ENCODE measurements at places on chromosomes 2 and 18.

GRCh38 chr2:36620321-36620720 is 22.4 kb upstream of the FEZ2 start:
- no peak for DNase-seq

DNA sequence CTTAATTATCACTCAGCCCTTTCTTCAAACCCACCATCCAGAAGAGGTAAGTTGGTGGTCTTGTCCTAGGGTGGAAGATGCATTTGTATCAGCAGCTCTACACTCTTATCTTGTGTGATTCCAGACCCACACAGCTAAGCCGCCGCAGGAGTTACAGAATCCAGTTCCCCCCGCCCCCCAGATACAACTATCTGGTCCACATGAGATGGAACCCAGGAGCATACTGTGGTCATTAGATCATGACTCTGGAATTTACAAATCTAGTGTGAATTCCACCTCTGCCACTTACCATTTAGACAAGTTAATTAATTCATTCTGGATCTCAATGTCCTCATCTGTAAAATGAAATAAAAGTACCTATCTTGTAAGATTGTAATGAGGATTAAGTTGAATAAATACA is 486.4 kb downstream of the BCL11A start:
- DNase-seq = no peak

GRCh38 chr18:12072996-12073395 is 20.6 kb upstream of the ANKRD62 start:
- DNase-seq = no peak

GRCh38 chr2:88575630-88576029 is 51.6 kb downstream of the EIF2AK3 start:
- DNase-seq = no peak

DNA sequence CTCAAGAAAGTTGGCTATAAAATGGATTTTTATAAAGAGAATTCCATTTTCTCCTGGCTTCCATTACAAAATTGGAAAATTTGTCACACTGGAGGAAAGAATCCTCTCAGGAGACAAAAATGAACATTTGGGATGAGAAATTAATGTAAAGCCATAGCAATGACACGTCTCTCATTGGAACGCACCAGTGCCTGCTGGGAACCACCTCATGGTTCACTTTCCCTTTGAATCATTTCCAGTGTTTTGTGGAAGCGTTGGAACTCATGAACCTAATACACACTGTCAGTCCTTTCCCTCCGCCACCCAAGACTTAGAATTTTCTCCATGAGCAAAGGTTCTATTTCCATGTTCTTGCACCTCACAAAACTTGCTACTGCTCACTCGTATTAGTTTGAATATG is 21.0 kb upstream of the NRP2 start:
- no peak for DNase-seq

- DNase-seq = no peak
These were observed 118.7 kb downstream of the KLHL29 start for GRCh38 chr2:23503682-23504081.

DNA sequence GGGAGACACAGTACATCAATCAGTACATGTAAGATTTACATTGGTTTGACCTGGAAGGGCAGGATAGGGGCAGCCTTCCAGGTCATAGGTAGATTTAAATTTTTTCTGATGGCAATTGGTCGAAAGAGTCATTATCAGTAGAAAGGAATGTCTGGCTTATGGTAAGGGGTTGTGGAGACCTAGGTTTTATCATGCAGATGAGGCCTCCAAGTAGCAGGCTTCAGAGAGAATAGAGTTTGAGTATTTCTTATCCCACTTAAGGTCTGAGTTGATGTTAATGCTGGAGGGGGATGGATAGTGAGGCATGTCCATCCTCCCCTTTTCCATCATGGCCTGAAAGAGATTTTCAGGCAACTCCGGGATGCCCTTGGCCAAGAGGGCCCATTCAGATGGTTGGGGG is 60.7 kb downstream of the SPTBN1 start:
- no peak for DNase-seq

DNA sequence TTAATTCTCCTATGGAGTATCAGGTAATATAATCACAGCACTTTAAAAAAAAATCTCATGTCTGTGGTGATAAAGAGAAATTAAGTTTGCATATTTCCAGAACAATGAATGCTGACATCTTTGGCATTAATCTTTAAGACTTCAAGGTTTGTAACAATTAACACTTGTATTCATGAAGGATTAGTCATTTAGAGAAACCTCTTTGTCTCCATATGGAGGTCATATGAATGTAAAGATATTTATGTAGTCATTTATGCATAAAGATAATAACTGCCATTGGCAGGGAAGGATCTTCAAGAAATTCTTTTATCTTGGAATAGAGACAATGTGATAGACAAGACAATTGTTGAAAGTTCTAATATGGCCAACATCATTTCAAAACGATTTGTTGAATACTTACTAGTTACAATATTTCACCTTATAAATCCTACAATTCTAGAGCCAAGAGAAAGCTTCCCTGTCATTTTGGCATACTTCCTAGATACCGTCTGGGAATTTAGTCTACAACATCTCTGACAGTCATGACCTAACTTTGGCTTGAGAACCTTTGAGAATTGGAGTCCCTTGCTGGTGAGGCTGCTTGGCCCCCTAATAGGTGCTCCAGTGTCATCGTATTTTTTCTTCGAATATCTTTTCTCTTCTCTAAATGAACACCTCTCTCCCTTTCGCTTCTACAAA is 33.6 kb downstream of the RASGRP3 start:
- DNase-seq = no peak

GRCh38 chr2:109177635-109178034 is 48.6 kb downstream of the SH3RF3 start:
- DNase-seq = no peak
